ENCODE measurements at places on chromosomes 4 and X.

- no peak for DNase-seq
Measured at GRCh38 chr4:7427361-7427760, 7.4 kb downstream of the PSAPL1 start.

- DNase-seq, result no peak
Measured at GRCh38 chrX:69143530-69143929, 21.7 kb downstream of the PJA1 start.

GRCh38 chr4:15077969-15078368 lies 75.7 kb downstream of the CPEB2 start:
- no peak for DNase-seq

DNA sequence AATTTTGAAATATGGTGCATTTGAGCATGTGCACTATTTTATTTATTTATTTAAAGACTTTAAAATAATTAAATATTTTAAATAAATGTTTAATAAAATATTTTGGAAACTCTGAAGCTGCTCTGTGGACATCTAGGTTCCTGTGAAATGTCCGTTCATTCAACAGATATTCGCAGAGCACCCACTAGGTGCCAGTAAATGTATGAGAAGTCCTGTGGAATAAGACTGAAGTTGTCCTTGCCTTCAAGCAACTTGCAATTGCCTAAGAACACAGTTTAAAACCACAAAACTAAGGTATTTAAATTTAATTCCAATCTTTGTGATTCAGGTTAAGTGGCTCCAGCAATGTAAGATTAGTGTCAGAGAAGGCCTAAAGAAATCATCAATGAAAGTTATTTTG lies 306.7 kb downstream of the GBA3 start:
- DNase-seq, result no peak

- no peak for DNase-seq
Measured at GRCh38 chrX:54044877-54045338, 635 bp upstream of the PHF8 start.

DNA sequence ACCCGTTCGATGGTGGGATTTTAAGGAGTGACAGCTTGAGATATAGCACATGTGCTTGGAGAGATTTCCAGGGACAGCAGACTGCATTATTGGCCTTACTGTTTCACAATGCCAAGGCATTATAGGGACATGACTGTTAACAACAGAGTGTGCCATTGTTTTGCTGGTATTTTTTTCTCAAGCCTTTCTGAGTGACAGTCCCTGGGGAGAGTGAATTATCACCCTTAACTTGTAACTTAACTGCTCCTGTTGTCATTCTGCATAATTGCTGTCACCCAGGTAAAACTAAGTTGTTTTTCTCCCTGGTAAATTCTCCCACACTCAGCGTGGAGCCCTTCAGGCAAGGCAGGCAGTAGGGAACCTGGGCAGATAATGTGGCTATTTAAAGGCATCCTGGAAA lies 989.2 kb upstream of the LCORL start:
- DNase-seq, result no peak

GRCh38 chr4:120858776-120859175 lies 63.8 kb downstream of the PRDM5 start:
- no peak for DNase-seq

- DNase-seq, result no peak
Measured at GRCh38 chr4:145420595-145421214, 60.9 kb upstream of the SMAD1 start.

- DNase-seq, result no peak
Measured at GRCh38 chrX:20383477-20383876, 116.8 kb upstream of the RPS6KA3 start.

GRCh38 chrX:23656684-23657083 lies 10.6 kb upstream of the PRDX4 start:
- no peak for DNase-seq

DNA sequence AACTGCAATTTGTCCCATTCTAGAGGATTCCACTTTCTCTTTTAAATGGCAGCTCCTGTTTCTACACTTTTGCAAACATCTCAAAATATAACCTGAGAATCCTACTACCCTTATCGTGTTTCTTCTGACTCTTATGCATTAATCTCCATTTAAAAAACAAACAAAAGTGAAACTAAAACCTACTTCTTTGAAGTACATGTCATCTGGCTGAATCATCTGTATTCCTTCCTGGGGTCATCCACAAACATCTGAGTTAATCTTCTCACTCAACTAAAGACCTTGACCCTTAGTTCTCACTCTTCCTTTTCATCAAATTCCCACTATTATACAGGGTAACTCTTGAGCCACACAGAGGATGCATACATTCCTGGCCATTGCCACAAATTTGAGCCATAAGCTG lies 584.8 kb downstream of the PPARGC1A start:
- DNase-seq, result no peak

DNA sequence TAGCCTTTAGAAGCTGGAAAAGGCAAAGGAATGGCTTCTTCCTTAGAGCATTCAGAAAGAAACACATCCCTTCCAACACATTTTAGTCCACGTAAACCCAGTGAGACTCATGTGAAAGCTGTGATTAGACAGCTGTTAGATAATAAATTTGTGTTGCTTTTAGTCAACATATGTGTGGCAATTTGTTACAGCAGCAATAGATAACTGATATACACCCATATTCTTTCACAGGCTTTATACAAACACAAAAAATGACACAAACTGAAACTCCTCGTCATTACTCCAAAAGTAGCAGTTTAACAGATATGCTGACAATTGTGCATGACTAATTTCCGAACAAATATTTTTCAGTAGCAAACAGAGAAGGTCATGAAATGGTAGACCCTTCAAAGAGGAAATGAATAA lies 65.3 kb downstream of the ANTXR2 start:
- DNase-seq, result peak; percentile 14

DNA sequence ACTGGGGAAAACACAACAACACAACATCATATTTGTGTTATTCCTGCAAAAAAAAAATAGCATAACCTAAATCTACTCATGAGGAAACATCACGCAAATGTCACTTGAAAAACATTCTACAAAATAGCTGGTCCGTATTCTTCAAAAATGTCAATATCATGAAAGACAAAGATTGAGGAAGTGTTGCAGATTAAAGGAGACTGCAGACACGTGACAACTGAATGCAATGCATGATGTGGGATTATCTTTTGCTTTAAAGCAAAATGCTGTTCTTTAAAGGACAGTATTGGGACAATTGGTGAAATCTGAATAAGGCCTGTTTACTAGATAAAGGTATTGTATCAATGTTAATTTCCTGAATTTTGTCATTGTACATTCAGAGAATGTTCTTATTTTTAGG lies 157.7 kb downstream of the SMIM20 start:
- no peak for DNase-seq

GRCh38 chr4:11313157-11313943 lies 115.3 kb downstream of the HS3ST1 start:
- DNase-seq, result no peak

DNA sequence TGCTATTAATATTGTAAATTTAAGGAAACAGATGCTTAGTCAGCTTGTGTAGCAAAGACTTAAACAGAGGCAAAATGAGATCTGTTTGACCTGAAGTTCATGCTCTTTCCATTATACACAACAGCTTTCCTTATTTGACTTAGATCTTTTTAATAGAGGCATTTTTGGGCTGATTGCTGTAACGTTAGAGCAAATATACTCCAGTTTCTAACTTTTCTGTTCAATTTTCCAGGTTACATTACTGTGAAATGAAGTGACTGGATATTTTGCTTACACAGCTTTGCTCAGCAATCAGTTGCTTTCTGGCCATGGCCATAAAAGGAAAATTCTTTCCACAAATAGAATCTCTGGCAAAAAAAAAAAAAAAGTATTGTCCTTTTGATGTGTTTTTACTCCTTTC lies 146.2 kb downstream of the PCDH7 start:
- no peak for DNase-seq

DNA sequence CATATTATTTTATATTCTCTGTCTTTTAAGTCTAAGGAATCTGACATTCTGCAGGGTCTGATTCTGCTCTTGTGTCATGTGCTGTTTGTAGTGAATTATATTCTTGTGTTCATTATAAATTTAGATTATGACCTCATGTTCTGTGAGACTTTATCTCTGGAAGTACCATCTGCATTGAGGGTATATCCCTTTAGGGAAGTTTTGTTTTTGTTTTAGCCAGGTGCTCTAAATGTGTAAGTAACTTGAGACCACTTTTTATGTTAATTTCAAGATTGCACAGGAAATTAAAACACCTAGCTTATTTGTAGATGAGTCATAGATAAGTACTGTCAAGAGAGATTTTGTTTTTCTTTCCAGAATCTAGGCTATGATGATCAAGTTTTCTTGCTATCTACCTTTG lies 35.0 kb upstream of the DKK2 start:
- DNase-seq, result no peak

GRCh38 chrX:71565474-71566041 lies 12.7 kb upstream of the GCNA start:
- no peak for DNase-seq

- no peak for DNase-seq
Measured at GRCh38 chr4:150224896-150225591, 146.8 kb downstream of the DCLK2 start.

DNA sequence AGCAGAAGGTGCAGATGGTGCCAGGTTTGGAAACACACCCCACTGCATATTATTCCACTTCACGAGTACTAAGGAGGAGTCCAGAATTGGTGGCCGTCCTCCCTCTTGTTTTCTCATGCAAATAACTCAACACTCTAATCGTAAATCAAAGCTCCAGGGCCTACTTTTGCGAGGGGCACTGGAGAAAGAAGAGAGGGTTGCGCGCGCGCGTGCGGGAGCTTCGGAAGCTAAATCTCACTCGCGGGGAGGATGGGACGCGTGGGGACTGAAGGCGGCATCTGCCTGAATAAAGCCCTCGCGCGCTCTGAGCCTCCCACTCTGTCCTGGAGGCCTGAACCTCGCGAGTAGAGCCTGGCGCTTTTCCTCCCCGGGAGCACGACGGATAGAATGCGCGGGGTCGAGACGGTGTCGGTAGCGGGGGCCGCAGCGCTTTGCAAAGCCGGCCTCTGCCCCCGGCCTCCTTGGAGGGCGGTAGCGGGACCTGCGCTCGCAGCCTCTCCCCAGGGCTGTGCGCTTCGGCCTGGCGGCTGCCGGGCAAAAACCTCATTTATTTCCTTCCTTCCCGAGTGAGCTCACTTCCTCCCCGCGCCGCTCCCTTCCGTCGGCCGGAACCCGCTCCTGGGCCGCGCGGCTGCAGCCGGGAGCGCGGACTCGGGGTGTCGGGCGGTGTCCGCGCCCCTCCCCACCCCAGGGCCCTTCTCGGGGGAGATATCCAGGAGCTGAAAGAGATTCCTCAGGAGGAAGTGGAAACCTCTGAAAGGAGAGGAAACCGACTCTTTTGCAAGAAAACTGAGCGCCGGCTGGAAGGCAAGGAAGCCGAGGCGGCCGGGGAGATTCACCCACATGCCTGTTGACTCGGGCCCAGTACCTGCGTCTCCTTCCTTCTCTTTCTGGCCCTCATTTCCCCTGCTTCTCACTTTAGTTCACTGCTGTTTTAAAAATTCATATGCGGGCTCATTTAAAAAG lies 20.7 kb downstream of the HAND2 start:
- DNase-seq, result no peak

- no peak for DNase-seq
Measured at GRCh38 chr4:3231471-3231870, 17.5 kb upstream of the MSANTD1 start.

DNA sequence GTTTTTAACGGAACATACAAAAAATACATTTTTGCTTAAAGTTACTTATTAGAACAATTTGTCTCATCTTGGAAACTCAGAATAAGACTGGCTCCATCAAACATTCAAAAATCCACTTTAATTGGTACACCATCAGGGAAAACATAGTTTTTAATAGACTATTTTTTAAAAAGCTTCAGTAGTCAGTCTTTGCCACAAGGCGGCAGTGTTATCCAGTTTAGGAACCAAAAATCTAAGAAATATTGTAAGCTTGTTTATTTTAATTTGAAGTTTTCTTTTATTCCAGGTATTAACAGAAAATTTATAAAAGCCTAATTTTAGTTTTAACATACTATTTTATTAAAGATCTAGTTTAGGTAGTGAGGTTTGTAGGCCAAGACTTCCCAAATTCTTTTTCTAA lies 107.7 kb downstream of the APOOL start:
- DNase-seq, result peak; percentile 4

DNA sequence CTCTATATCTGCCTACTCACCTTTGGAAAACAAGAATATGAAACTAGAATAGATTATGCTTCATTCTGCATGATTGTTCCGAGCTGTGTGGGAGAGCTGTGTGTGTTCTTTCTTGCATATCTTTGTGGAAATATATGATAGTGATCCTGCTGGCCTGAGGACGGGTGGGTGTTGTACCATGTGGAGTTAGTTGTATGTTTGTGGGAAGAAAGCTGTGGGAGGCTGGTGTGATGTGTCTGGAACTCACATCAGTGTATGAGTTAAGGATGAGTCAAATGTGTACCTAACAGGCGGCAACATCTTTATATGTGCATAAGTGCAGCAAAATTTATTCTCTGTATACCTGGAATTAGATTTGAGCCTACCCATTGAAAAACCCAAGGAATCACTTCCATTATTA lies 208.1 kb upstream of the ADGRL3 start:
- no peak for DNase-seq

DNA sequence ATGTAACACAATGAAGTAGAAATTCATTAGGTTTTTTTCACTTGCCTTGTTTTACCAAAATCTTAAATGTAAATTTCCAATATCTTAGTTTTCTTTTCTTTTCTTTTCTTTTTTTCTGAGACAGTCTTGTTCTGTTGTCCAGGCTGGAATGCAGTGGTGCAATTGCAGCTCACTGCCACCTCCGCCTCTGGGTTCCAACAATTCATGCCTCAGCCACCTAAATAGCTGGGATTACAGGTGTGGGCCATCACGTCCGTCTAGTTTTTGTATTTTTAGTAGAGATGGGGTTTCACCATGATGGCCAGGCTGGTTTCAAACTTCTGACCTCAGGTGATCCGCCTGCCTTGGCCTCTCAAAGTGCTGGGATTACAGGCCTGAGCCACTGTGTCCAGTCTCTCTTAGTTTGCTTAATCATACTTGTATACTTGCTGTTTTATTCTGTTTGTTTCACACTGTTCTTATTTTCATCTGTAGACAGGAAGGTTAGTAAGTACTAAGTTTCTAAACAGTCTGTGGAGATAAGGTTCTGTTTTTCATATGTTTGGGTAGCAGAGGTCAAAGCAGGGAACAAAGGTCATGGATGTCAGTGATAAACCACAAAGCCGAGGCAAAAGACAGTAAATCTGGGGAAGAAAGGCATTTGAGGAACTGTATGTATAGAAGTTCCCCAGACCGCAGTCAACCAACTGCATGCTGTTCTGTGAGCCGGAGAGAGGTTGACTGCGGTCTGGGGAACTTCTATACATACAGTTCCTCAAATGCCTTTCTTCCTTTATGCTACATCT lies 129.1 kb downstream of the CBR4 start:
- no peak for DNase-seq

- no peak for DNase-seq
Measured at GRCh38 chr4:25051534-25051933, 20.8 kb upstream of the LGI2 start.

DNA sequence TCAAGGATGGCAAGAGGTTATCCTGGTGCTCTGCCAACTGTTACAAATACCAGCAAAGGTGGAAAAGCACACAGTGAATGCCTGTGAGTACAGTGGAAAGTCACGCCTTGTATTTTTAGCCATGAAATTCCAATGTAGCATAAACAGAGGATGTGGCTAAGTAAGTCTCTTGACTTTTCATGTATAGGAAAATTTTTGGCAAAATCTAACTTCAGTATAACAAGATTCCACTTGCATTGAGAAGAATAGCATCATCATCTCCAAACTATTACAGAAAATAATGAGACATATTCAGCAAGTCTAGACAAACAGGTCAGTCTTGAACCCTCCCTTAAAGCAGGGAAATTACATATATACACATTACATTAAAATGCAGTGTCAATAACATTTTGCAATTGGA lies 7.9 kb downstream of the SLC10A6 start:
- no peak for DNase-seq

- DNase-seq, result no peak
Measured at GRCh38 chr4:37648084-37648817, 37.9 kb downstream of the RELL1 start.

GRCh38 chrX:19046343-19047215 lies 62.7 kb upstream of the PHKA2 start:
- DNase-seq, result no peak

Measured in stimulated activated CD4-positive, alpha-beta T cell treated with anti-CD3 and anti-CD28 coated beads, Interleukin-12 subunit alpha, Interleukin-12 subunit beta, amount 100 ng/mL, for 48 hours (primary cell).